ENCODE measurements at places on chromosomes 3 and 15.

DNA sequence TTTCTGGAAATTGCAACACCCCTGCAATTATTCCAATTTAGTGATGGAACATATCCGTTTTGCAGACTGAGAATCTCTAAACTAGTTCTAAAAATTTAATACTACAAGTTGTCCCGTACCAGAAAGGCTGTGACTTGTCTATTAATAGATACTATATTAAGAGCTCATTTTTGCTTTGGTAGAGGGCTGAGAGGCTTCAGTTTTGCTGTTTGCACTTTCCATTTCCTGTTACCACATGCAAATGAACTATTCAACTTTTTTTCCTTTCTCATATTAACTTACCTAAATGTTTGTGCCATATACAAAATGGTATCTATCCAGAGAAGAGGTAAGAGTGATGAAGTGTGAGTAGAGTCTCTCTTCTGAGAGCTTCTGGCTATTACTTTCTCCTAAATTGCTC, 101.5 kb upstream of the CRBN start:
- no peak for DNase-seq

DNA sequence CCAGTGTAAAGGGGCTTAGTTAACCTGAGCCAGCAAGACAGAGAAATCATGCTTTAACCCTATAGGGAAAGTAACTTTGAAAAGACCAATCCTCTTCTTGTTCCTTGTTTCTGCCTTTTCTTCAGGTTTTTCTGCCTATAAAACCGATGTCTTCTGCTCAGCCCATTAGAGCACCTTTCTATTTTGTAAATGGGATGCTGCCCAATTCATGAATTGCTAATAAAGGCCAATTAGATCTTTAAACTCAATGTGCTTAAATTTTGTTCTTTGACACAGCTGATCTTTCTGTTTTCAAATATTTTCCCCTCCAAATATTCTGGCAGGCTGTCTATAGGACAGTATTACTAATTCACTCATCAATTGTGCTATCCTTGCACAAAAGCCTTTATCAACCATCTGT, 33.8 kb upstream of the SPTSSB start:
- no peak for DNase-seq

- DNase-seq: no peak
Measured at GRCh38 chr3:100737334-100737733, 28.0 kb downstream of the TFG start.

GRCh38 chr3:102200126-102200525, 234.7 kb upstream of the ZPLD1 start:
- DNase-seq: no peak

GRCh38 chr3:126980266-126980811, 2.6 kb upstream of the PLXNA1 start:
- no peak for DNase-seq

- no peak for DNase-seq
Measured at GRCh38 chr15:81768773-81769172, 277.0 kb downstream of the MEX3B start.

DNA sequence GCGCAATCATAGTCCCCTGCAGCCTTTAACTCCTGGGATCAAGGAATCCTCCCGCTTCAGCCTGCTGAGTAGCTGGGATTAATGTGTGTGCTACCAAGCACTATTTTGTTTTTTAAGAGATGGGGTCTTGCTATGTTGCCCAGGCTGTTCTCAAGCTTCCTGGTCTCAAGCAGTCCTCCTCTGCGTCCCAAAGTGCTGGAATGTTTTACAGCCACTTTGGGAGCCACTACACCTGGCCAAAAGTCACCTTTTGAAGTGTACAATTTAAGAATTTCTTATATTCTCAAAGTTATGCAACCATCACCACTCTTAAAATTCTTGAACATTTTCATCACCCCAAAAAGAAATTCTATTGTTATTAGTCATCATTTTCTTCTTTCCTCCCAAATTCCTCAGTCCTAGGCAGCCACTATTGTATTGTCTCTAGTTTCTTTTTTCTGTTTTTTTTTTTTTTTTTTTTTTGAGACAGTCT, 17.8 kb downstream of the CDV3 start:
- no peak for DNase-seq

- peak; percentile 24 for DNase-seq
Measured at GRCh38 chr15:20340931-20341661, 200.5 kb downstream of the GOLGA6L6 start.

DNA sequence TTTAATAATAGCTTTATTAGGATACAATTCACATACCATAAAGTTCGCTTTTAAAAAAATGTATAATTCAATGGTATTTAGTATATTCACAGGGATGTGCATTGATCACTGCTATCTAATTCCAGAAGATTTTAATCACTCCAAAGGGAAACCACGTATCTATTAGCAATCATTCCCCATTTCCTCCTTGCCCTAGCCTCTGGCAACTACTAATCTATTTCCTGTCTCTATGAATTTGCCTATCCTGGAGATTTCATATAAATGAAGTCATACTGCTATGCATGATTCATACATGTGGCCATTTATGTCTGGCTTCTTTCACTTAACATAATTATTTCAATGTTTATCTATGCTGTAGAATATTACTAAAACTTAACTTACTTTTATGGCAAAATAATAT, 32.0 kb upstream of the CASR start:
- no peak for DNase-seq

DNA sequence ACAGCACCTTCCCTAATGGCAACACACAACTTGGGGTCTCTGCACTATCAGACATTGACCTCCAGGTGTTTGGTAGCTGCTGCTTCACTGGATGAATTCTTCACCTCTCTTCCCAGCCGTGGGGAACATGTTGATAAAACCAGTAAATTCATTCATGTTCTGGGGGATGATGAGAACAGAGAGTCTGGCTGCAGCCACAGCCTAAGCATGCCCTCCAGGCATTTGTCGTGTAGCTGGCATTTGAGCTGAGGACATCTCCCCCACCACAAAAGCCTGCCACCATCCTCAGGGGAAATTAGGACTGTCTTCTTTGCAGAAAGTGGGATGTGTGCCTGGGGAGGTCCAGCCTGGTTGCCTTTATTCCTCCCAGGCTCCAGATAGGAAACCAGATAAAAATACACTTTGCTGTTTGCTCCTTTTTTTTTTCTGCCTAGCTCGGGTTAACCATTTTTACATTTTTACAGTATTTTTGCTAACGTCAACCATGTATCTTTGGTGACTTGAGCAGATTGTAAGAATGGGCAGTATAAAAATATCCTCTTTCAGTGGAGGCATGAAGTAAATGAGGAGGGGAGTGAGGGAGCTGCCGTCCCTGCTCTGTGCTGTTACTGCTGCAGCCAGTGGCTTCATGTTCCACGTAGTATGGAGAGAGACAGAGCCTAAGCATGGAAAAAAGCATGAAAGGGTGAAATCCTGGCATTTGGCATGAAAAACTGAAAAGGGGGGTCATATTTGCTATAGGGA, 444.0 kb downstream of the EPHB1 start:
- DNase-seq: no peak

- no peak for DNase-seq
Measured at GRCh38 chr15:99983886-99984286, 250.6 kb upstream of the LYSMD4 start.

DNA sequence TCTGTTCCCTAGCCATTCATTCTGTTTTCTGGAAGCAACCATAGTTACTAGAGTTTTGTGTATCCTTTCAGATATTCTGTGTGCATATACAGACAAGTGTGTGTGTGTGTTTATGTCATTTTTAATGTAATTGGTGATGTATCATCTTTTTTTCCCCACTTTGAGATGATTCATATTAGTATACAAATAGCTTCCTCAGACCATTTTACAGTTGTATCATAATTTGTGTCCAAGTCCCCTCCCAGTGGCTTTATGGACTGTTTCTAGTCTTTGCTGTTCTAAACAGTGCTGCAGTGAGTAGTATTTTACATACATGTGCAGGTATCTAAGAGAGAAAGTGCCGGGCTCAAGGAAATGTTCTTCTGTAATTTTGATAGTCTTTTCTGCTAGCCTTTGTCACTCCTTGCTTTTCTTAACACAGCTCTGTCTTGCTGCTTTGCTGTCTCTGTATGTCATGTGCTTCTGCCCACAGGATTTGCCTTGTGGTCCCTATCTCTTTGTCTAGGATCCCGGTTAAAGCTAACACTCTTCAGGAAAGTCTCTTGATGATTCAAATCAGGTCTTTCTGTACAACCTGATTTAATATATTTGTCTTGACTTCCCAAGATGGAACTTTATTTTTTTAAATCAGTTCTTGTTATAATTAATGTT, 31.5 kb upstream of the FBXL22 start:
- DNase-seq: no peak

DNA sequence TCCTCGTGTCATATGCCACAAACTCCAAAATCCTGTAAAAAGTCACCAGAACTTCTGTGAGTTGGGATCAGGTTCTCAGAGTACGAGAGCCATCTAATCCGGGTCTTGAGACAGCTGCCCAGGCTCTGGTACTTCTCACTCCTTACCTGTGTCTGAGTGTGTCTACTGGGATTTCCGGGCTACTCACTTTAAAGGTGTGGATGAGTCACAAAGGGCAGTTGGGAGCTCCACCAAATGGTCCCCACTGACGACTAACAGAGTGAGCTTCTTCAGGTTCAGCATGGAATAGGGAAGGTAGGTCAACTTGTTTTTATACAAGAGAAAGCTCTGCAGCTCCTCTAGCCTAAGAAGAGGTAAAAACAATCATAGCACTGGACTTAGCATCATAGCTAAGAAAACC, 29.5 kb downstream of the RTP3 start:
- DNase-seq: no peak

- DNase-seq: no peak
Measured at GRCh38 chr3:54733106-54734006, 194.5 kb downstream of the LRTM1 start.

- DNase-seq: no peak
Measured at GRCh38 chr3:39754549-39754948, 54.9 kb upstream of the MYRIP start.

- DNase-seq: no peak
Measured at GRCh38 chr3:134933997-134934396, 138.9 kb downstream of the EPHB1 start.

GRCh38 chr3:113153499-113154107, 57.8 kb upstream of the BOC start:
- no peak for DNase-seq

DNA sequence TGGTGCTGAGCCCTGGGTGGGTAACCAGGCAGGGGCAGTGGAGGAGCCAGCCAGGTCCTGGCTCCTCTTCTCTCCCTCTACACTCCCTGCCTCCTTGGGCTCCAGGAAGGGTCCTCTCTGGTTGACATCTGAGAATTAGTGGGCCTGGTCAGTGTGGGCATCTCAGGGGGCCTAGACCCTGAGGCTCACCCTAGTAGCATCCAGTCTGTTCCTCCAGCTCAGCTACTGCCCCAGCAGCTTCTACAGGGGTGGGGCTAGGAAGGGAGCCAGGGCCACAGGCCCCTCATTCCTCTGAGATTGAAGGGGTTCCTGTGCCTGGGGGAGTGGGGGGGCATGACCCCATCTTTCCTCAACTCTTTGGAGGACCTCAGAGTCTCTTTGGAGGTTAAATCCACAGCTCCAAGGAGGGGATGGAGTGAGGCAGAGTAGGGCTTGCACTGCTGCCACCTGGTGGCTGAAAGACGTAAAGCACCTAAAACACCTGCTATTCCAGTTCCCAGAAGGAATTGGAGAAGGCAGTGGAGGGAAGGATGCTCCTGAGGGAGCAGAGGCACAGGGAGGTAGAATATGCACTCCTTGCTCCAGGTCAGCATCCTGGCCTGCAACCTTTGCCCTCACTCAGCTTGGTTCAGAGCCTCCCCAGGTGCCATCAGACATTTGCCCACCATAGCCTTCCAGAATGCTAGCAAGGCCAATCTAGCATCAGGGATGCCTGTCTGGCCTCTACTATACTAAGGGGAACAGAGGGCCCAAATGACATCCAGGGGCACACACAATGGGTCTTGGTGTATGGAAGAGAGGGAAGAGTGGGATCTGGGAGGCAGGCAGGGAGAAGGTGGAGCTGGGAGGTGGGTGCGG, 25.1 kb downstream of the C3orf18 start:
- peak; percentile 73 for DNase-seq
